ELF-1 (cell line): ENCODE measurements at places on chromosomes 16 and 17.

DNA sequence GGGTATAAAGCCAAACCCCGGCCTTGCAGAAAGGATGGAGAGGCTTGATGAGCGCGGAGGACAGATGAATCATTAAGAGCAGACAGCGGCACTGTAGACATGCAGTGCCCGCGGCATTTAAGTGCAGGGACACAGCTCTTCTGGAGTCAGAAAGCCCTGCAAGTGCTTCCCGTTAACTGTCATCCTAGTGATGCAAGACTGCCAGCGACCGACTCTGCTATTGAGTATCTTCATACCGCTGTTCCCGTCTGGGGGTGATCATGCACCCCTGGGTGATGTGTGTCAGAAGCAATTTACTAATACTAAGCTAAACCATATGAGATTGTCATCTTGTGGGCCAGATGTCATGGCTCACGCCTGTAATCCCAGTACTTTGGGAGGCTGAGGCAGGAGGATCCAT lies 101.0 kb downstream of the ABCC6 start:
- no peak for DNase-seq

DNA sequence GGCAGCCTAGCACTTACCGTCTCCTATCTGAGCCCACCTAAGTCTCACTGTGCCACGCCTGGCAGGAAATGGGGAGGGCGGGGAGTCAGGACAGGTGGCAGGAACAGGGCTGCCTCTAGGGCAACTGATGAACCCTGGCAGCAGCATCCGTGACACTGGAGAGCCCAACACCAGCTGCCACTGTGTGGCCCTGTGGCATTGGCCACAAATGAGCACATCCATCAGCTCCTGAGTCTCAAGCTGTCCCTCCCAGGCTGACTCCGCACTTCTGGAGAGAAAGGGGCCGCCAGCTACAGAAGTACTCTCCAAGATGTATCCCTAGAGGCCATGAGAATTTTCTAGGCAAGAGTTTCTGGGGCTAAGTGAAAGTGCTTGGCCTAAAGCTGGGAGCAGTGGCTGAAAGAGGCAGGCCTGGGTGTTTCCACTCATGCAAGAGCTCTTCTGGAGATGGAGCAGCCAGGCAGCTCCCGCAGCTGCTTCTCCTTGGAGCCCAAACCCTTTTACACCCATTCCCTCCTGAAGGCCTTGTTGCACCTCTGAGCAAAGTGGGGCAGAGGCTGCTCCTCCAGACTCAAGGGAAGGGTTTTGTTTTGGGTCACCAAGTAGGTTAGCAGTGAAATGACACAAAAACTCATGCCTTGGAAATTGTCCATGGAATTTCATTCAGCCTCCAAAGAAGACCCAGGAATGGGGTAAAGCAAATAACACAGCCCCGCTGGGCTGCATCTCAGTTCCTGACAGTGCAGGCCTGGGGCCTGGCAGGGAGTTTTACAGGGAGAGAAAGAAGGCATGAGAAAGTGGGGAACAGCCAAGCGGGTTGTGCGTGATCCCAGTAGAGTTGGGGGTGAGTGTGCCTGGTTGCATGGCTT lies 25.8 kb downstream of the PEMT start:
- no peak for DNase-seq

GRCh38 chr17:74361230-74362068 lies at the start of gene BTBD17:
Gene BTBD17, minus strand, starts transcription at chr17:74361868. Its CDS starts 49 bp downstream, at chr17:74361819.
- DNase-seq = peak; percentile 84

- peak; percentile 70 for DNase-seq
These were observed 74.8 kb upstream of the GRIN2A start for GRCh38 chr16:10256784-10257641.

DNA sequence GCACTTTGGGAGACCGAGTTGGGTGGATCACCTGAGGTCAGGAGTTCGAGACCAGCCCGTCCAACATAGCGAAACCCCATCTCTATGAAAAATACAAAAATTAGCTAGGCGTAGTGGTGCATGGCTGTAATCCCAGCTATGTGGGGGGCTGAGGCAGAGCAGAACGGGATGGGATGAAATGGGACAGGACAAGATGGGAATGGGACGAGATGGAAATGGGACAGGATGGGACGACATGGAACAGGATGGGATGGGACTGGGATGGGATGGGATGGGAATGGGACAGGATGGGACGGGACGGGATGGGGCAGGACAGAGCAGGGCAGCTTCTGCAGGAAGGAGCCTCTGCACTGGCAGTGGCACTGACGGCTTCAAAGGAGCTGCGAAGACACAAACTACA lies 106.1 kb downstream of the ANKRD11 start:
- no peak for DNase-seq

- DNase-seq = no peak
These were observed 105.4 kb downstream of the YPEL2 start for GRCh38 chr17:59436900-59437299.

GRCh38 chr16:3147046-3147756 lies 12.4 kb downstream of the ZNF213 start:
- no peak for DNase-seq

DNA sequence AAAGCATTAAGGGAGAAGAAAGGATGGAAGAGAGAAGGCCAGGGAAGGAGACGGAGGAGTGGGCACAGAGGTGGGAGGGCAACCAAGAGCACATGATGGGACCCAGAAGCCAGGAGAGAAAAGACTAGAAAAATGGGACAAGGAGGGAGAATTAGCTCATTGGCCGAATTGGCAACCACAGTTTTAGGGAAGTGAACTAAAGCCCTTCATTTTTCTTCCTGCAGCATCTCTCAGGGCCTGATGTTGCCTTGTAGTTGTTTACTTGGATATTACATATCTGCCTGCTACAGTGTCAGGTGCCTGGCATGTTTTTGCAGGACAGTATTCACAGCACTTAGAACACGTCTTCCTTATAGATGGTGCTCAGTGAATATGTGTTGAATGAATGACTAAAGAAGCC lies 19.0 kb downstream of the EMP2 start:
- no peak for DNase-seq

DNA sequence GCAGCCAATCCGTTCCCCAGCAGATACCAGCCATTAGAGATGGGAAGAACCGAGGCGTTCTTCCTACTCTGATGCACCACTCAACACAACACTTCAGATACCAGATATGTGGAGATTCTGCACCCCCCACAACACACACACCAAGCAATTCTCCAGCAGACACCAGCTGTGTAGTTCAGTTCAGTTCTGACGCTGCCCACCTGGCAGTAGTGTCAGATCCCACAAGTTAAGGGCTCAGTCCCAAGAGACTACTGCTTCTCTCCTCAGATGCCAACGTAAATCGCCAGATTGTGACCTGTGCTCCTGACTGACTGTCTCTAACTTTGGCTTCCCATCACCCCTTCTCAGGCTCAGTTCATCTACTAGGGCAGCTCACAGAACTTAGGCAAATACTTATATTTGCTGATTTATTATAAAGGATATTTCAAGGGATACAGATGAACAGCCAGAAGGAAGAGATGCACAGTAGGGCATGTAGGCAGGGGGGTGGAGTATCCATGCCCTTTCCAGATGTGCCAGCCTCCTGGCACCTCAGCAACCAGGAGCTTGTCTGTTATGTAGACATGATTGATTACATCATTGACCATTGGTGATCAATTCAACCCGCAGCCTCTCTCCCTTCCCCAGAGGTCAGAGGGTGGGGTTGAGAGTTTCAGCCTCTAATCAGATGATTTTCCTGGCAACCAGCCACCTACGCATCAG lies 110.6 kb downstream of the PRKCA start:
- no peak for DNase-seq

GRCh38 chr17:80652756-80653330 lies 108.2 kb downstream of the RPTOR start:
- DNase-seq = no peak

DNA sequence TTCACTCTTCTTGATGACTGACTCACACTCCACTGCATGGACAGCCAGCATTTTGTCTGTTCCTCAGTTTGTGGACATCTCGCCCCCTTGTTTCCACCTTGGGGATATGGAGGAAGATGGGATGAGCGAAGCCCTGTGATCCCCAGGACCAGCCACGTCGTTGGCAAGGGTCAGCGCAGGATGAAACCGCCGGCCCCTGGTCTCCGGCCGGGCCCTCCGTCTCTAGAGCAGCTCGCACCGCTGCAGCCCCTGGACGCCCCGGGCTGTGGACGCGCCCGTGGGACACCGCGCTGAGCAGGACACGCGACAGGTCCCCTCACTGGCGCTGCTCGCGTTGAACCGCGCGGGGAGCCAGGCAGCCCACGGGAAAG lies 604 bp upstream of the ZC3H18 start:
- DNase-seq = peak; percentile 26

DNA sequence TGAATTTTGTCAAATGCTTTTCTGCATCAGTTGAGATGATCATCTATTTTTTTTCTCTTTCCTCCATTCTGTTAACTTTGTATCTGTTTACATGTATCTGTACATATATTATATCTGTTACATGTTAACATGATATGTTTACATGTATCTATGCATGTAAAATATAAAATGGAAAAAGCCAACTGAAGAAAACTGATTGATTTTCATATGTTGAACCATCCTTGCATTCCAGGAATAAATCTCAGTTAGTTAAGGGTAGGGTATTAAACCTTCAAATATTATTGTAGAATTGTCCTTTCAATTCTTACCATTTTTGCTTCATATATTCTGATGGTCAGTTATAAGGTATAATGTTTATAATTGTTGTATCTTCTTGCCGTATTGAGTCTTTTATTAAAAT lies 336.1 kb downstream of the ZFHX3 start:
- DNase-seq = no peak

DNA sequence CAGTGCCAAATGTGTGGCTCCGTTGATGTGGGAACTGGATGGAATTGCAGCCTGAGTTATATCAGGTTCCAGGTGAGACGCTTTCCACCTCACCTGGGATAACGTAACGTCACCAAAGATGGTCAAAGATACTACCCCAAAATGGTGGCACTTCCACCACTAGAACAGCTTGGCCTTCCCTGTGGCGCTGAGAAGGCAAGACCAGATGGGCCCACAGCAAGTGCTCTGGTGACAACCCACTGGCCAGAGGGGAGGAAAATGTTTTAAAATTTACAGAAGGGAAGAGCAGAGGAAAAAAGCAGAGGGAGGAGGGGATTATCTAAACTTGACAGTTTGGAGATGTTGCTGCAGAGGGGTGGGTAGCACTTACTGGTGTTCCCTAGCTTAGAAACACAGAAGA lies 7.5 kb upstream of the ITGA2B start:
- DNase-seq = no peak

DNA sequence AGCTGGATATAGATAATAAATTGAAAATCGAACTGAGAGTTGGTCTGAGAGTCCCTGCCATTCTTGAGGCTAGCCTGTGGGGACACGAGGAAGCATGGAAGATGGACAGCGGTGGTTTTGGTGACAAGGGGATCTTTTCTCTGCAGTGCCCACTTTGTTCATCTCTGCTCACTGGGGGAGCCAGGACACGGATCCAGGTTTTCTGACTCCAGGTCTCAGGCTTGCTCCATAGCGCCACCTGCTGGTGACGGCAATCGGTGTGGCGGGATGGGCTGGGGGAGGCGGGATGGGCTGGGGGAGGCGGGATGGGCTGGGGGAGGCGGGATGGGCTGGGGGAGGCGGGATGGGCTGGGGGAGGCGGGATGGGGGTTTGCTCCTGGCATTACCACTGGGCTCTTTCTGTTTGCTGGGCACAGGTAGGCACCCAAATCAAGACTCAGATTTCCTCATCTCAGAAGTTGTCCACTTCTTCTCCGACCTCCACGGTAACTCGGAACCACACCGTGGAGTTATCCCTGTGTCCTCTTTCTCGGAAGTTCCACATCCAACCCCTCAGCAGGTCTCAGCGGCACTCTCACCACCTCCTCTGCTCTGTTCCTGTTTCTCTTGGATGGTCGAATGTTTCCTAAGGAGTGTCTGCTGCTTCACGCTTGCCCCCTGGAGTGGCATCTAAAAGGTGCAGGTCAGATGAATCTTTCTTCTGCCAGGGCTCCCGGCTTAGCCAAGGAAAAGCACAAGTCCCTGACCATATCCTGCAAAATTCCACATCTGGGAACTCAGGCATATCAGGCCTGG lies 142.4 kb downstream of the CYLD start:
- DNase-seq = peak; percentile 37
